Substantia nigra (tissue), 51 donors: ENCODE measurements at places on chromosomes 16 and 17.
A peak's percentile ranks its signal among the peaks of the same experiment; 100 is the strongest.

DNA sequence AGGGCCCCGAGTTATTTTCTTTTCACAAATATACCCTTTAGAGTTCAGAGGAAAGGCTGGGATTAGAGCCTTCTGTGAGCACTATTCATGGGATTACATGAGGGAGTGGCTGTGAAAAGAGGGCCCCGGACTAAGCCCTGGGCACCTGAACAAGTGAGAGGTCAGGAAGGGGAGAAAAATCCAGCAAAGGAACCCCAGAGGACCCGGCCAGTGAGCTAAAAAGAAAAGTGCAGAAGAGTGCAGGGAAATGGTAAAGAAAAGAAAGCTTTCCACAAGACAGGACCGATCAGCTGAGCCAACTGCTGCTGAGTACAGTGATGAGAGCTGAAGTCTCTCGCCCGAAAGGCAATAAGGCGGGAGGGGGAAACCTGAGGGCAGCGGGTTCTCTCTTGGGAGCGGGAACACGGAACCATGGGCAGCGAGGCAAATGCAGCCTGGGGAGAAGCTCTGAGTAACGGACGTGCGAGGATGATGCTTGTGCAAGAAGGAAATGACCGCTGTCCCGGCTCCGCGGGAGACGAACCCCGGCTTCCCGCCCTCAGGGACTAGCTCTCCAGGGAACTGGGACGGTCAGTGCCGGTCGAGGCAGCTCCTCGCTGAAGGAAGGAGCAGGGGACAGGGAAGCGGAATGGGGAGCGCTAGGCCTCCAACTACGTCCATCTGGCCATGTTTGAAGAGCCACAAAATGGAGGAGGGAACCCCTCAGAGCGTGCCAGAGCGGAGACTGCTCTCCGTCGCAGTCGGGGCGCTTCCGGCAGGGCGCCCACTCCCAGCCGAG lies 665 bp upstream of the ALDH3A2 start:
- peak; percentile 41 for DNase-seq

DNA sequence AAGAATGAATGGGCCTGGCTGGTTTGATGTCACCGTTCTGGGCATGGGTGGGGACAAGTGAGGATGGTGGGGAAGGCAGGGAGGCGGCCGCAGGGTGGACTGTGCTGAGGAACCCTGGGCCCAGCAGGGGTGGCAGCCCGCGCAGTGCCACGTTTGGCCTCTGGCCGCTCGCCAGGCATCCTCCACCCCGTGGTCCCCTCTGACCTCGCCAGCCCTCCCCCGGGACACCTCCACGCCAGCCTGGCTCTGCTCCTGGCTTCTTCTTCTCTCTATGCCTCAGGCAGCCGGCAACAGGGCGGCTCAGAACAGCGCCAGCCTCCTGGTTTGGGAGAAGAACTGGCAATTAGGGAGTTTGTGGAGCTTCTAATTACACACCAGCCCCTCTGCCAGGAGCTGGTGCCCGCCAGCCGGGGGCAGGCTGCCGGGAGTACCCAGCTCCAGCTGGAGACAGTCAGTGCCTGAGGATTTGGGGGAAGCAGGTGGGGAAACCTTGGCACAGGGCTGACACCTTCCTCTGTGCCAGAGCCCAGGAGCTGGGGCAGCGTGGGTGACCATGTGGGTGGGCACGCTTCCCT lies 6.5 kb upstream of the SERPINF1 start:
- DNase-seq = no peak

DNA sequence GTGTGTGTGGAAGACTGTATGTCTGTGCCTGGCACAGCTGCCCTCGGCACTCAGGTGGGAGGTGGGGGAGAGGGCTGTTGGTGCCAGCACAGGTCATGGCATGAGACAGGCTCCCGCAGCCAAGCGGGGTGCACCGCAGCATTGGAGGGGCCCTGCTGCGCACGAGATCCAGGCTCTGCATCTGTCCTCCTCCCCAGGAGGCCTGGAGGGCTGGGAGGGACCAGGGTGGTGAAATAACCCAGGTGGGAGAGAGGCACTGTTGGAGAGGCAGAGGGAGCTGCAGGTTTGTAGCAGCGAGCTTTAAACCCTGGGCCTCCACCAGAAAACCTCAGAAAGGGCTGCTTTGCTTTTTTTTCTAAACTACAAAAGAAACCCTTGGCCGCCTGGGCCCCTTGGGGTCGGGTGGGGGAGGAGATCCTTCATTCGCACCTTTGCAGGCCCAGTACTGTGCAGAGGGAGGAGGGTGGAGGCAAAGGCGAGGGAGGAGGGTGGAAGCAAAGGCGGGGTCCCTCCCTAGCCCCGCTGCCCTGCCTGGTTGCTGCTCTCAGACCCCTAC lies 241.7 kb downstream of the SEC14L1 start:
- DNase-seq = no peak

GRCh38 chr16:78667675-78668074 lies 568.2 kb downstream of the WWOX start:
- DNase-seq = no peak

GRCh38 chr17:72588561-72588960 lies 467.7 kb downstream of the SOX9 start:
- no peak for DNase-seq

DNA sequence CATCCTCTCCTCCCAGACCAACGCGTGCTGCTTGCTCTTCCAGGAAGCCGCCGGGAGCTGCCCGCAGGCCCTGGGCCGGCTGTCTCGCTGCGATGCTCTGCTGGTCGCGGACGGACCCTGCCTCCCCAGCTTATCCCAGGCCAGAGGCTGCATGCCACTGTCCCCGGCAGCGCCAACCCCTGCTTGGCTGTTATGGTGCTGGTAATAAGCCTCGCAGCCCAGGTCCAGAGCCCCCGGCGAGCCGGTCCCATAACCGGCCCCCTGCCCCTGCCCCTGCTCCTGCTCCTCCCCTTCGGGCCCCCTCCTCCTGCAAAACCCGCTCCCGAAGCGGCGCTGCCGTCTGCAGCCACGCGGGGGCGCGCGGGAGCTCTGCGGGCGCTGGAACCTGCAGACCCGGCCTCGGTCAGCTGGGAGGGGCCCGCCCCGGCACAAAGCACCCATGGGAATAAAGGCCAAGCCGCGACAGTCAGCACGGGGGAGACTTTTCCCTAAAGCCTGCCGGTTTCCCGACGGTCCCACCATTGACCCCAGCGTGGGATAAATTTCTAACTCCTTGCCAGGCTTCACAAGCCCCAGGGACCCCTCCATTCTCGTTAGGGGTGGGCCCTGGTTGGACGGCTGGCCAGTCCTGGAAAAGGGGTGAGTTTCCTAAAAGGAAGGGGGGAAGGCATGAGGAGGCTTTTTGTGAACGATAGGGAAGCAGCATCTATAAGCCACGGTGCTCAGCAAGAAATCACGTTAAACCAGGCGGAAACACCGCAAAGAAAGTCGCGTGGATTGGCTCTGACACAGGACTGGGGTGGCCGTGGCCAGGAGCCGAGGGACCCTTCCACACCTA lies 11.2 kb downstream of the ENPP7 start:
- DNase-seq = peak; percentile 20

DNA sequence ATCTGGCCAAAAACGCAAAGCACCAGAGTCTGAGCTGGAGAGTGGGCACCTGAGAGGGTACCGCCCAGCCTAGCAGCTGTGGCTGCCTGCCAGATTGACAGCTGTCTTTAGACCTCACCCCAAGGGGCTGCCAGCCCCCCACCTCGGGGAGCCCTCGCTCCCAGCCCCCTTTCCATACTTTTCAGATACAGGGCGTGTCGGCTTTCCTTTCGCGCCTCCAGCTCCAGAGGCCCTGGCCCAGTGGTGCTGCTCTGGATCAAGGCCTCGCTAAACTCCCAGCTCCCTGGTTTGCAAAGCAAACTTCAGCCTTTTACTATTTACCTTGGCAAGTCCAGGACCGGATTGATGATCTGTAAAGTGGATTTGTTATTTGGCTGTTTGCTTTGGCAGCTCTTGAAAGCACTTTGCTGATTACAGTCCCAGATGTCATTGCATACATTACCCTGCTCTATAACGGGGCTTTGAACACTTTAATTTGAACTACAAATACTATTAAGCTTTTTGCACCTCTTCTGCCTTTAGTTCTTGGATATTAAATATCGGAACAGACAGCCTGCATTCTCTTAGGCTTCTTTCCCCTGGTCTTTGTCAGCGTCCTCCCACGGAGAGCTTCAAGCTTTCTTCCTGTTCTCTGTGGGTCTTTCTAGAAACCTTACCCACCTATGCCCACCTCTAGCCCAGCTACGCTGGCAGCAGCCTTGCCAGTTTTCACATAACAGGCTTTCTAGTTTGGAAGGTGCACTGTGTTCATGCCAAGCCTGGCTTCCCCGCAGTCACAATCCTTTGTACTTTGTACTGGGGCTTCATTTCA lies 63.6 kb upstream of the TBX2 start:
- DNase-seq = no peak
